ENCODE measurements at places on chromosomes 1 and 21.

GRCh38 chr1:174364996-174365736, 82.6 kb upstream of the GPR52 start:
- DNase-seq = no peak

DNA sequence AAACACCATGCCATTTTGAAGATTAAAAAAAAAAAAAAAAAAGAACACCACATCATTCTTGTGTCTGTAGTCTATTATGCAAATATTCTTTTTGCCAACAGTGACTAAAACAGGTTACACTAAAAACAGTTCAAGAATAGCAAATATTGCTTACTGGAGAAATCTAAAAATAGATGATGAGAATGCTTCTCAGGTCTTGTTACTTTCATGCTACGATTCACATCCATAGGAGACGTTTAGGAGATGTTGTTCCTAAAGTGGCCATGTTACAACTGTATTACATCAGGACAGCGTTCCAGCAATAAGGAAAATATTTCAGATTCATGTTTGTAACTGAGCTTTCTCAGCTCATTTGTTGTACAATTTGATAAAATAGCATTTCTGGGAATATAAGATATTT, 32.3 kb downstream of the RAB3GAP2 start:
- no peak for DNase-seq

GRCh38 chr1:91916046-91916445, 30.1 kb upstream of the TGFBR3 start:
- no peak for DNase-seq

- DNase-seq = no peak
These were observed 26.2 kb downstream of the NEK2 start for GRCh38 chr1:211648980-211649934.

GRCh38 chr1:232306269-232306961, 323.5 kb downstream of the SIPA1L2 start:
- no peak for DNase-seq

- peak; percentile 63 for DNase-seq
These were observed 14.9 kb downstream of the TTC34 start for GRCh38 chr1:2786329-2787162.

GRCh38 chr1:147891088-147891487, 11.5 kb upstream of the GJA8 start:
- DNase-seq = no peak

- DNase-seq = no peak
These were observed 344.6 kb downstream of the RYR2 start for GRCh38 chr1:237386362-237387143.

All from stimulated activated CD4-positive, alpha-beta T cell treated with anti-CD3 and anti-CD28 coated beads, Interleukin-12 subunit alpha, Interleukin-12 subunit beta, amount 100 ng/mL, for 48 hours (primary cell).